ENCODE measurements at places on chromosomes 16 and 17.

DNA sequence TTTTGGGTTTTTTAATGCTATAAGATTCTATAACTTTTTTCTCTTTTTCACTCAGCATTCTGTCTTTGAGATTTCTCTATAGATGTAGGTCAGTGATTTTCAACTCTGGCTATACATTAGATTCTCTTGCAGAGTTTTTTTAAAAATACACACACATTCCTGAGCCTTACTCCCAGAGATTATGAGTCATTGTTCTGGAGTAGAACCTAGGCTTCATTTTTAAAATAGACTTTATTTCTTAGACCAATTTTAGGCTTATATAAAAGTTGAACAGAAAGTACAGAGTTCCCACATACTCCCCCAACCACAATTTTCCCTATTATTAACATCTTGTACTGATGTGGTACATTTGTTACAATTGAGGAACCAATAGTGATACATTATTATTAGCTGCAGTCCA, 63.3 kb downstream of the CYB561 start:
- DNase-seq, result no peak

- DNase-seq, result no peak
These were observed 10.4 kb downstream of the CD300LF start for GRCh38 chr17:74702116-74702871.

DNA sequence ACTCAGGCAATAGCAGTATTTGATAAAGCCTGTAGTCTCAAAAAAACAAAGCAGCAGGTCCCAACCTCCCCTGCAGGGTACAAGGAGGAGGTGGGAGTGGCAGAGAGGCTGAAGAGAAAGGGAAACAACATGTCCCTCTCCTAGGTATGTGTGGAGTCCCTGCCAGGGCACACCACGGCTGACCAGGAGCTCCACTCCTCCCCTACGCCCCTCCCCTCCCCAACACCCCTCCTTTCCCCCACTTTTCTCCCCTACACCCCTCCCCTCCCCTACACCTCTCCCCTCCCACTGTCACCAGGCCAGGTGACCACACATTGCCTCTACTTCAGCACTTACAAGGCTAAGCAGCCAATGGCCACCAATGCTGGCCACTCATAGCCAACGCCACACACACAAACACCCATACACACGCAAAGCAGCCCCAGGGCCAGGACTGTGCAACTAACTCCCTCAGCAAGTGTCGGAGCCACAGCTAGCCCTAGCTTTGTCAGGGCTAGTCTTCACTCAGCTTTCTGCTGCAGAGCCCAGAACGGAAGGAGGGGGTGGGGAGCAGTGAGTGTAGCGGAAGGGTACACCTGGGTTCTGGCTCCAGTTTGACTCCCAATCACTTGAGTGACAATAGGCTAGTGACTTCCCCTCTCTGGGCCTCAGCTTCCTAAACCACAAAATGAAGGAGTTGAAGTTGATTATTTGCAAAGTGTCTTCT, 8.2 kb downstream of the CAVIN1 start:
- peak; percentile 60 for DNase-seq

- no peak for DNase-seq
These were observed 1.5 kb downstream of the CPNE2 start for GRCh38 chr16:57093666-57094564.

- DNase-seq, result peak; percentile 54
These were observed 41.8 kb downstream of the BRD7 start for GRCh38 chr16:50326835-50327465.

- DNase-seq, result no peak
These were observed 72.7 kb downstream of the STH start for GRCh38 chr17:46071796-46072195.

GRCh38 chr16:82240111-82240510, 70.1 kb upstream of the MPHOSPH6 start:
- no peak for DNase-seq

DNA sequence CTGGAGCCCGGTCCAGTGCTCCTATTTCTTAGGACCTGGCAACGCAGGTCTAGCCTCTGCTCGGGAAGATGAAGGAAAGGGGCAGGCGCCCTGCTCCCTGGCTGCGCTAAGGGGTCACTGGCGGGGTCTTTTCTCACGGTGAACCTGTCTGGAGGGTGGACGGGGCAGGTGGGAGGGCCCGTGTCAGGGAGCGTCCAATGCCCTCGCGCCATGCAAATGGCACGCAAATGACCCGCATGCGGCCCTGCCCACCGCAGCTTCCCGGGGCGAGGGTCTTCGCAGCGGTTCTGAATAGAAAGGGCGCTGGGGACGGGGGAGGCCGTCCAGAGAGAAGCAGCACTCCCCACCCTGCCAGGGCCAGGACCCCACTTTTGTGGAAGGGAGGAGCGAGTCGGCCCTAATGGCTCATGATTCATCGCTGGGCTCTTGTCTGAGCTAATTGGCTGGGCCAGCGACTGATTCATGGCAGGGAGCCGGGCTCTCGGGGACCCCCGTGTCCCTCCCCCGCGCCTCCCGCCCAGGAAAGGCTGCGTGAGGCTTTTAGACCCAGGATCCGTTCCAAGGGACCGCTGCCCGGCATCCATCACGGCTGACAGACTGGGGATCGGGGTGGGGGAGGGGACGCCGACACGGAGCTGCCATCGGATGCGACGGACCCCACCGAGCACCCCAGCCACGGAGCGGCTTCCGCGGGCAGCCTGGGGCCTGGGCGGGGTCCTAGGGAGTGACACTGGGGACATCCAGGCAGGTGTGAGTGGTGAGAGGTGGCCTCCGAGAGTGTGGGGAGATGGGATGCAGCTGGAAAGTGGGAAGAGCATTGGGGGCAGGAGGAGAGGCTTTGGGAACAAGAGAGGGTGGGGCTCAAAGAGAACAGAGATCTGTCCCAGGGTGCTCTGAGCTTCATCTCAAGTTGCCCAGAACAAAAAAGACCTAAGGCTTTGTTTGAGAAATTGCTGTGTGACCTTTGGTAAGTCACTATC, 25.0 kb upstream of the NGFR start:
- no peak for DNase-seq

DNA sequence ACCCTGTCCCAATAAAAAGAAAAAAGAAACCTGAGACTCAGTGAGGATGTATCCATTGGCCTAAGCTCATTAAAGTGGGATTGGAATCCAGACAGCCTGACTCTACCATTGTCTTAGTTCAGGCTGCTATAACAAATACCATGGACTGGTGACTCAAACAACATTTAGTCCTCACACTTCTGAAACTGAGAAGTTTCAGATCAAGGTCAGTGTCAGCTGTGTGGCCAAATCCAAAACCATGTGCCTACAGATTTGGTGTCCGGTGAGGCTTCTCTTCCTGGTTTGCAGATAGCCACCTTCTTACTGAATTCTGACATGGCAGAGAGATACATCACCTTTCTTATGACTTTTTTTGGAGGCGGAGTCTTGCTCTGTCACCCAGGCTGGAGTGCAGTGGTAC, 53.3 kb upstream of the KDM8 start:
- no peak for DNase-seq

- no peak for DNase-seq
These were observed 533 bp downstream of the RASD1 start for GRCh38 chr17:17495536-17496188.

GRCh38 chr16:50154420-50154950, 1.4 kb downstream of the TENT4B start:
- DNase-seq, result no peak

DNA sequence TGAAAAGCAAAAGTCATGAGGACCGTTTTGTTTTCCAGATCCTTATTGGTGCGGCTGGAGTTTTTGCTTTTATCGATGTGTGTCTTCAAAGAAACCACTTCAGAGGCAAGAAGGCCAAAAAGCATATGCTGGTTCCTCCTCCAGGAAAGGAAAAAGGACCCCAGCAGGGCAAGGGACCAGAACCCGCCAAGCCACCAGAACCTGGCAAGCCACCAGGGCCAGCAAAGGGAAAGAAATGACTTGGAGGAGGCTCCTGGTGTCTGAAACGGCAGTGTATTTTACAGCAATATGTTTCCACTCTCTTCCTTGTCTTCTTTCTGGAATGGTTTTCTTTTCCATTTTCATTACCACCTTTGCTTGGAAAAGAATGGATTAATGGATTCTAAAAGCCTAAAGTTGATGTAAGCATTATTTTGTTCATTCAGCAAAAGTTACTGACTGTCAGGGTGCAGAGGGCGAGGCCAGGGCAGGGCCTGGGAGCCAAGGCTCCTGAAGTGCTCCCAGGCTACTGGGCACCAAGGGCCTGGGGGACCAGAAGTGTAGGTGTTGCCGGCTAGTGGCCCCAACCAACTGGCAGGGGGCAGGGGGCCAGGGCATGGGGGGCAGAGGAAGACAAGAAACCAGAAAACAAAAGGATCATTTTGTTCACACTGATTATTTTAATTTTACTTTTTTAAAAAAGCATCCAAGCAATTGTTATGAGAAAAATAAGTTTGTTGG, 8.8 kb downstream of the CMTM2 start:
- no peak for DNase-seq

- no peak for DNase-seq
These were observed 17.4 kb upstream of the MTSS2 start for GRCh38 chr16:70703041-70703834.

- DNase-seq, result no peak
These were observed 37.8 kb upstream of the C16orf78 start for GRCh38 chr16:49335828-49336227.

DNA sequence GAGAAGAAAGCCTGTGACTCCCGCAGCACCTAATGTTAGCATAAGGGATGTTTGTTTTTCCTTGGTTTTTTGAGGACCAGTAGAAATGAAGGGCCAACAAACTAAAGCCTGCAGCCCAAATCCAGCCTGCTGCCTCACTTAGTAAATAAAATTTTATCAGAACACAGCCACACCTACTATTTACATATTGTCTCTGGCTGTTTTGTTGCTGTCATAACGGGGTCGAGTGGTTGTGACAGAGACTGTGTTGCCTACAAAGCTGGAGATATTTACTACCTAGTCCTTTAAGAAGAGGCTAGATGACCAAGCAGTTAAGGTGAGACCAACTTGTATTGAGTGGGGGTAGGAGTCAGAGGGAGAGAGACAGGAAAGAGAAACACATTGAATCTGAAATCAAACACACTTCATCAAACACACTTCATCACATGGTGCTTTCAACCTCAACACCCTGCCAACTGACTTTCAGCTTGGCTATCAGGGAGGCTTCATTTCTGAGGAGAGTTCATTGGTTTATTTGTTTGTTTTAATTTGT, 546.3 kb upstream of the CDH11 start:
- no peak for DNase-seq

- DNase-seq, result no peak
These were observed 36.6 kb downstream of the UBE2G1 start for GRCh38 chr17:4329838-4330237.

DNA sequence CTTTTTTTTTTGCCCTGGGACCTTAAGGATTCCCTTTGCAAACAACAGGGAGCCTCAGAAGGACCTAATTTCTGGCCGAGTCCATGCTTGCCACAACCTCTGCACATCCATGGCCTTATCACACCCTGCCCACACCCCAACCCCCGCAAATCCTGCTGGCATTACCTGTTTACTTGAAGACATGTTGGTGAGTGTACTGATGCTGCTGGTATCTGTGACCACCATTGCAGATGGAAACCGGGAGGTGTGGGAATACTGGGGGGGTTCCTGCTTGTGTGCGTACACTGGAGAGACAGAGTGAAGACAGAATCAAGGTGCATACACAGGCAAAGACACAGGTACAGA, 46.0 kb downstream of the HNF1B start:
- DNase-seq, result no peak

DNA sequence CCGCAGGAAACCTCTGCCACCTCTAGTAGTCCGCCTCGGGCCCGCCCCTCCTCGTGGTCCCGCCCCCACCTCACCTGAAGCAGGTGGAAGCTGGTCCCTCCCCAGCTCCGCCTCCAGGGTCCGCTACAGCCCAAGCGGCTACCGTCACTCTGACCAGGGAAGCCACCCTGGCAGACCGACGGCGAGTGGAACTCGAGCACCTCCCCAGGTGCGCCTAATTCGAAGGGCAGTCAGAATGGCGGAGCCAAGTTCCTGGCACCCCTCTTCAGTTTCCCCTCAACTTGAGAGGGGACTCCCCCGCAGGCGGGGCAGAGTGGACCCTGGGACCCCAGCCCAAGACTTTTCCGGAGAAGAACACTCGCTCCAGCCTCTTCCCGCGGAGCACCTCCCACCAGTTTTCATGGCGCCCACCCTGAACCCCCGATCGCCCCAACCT, 507 bp downstream of the FHOD1 start:
- DNase-seq, result peak; percentile 41

DNA sequence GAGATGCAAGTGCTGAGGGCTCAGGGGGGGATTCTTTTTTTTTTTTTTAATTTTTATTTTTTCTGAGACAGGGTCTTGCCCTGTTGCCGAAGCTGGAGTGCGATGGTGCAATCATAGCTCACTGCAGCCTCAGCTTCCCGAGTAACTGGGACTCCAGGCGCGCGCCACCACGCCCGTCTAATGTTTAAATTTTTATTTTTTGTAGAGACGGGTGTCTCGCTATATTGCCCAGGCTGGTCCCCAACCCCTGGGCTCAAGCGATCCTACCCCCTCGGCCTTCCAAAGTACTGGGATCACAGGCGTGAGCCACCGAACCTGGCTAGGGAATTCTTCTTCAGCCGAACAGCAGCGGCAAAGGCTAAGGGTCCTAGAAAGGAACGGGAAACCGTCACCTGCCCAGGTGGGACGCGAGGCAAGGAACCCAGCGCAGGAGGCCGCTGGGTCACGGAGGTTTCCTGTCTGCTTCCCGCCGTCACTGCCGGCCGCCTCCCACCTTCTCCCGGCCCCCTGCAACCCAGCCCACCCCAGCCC, 13.3 kb upstream of the OR1F1 start:
- no peak for DNase-seq

DNA sequence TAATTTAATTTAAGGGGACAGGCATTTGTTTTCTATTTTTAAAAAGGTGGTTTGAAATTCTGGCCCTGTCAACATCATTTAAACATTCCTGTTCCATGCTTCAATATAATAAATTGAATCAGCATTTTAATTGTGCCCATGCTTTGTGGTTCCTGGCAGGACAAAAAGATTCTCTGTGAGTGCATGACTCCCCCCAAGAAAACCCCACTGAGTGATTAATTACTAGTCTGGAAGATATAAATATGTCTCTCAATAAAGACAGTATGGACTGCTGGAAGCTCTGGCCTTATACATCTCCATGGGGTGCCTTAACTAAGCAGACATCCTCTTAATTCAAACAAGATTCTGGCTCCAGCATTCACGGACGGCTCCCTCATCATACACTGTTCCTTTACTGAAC, 95.0 kb upstream of the PSMD7 start:
- no peak for DNase-seq

DNA sequence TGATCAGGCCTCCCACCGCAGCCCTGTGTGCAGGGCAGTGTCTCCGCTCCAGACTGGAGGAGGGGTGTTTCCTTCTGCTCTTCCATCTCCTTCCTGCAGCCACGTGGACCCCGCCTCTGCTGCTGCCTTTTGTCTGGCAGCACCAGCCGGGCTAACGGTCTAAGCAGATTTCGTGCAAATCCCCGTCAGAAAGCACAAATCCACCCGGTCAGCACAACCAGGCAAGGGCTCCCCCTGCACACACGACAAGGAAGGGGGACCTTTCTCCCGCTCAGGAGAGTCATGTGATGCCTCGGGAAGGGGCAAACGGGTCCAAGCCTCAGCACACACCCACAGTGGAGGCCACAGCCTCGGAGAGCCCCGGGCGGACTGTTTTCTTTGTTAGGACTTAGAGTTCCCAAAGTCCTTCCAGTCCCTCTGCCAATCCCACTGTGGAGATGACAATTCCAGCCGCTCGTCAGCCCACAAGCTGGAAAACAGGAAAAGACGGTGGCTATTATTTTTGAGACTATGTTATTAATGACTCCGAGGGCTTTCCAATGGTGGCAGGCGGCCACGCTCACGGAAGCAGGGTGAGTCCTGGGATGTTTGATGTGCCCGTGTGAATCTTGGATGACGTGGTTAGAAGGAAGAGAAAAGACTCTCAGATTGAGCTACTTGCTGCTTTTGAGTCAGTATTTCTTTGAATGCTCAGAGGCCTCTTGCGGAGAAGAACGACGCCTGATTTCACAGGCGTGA, 22.5 kb upstream of the MEAK7 start:
- no peak for DNase-seq

GRCh38 chr16:72666267-72666666, 381.7 kb downstream of the ZFHX3 start:
- no peak for DNase-seq

All from stimulated activated CD4-positive, alpha-beta T cell treated with anti-CD3 and anti-CD28 coated beads, Interleukin-1b, Interleukin-23, amount 100 ng/mL, for 4 hours (primary cell).